ENCODE measurements at places on chromosomes 11 and 22.

- no peak for DNase-seq
Measured at GRCh38 chr22:30943368-30943767, 25.2 kb downstream of the MORC2 start.

DNA sequence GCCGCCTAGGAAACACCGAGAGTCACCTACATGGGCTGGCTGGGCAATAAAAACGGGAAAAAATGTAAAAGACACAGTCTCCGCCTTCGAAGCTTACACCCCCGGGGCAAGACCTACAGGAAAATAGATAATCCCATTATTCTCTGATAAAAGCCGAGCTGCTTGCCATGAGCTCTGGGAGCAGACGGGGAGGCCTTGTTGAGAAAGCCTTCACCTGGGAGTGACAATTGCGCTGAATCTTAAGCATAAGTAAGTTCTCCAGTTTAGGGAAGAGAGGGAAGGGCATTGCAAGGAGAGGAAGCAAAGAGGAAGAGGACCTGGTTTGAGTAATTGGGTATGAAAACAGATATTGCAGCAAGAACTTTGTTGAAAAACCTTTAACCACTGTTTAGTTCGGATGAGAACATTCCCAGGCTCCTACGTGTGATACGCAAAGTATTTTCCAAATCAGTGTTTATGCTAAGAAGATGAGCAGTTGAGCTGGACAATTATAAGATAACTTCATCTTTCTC, 813 bp upstream of the BTBD10 start:
- DNase-seq: no peak

DNA sequence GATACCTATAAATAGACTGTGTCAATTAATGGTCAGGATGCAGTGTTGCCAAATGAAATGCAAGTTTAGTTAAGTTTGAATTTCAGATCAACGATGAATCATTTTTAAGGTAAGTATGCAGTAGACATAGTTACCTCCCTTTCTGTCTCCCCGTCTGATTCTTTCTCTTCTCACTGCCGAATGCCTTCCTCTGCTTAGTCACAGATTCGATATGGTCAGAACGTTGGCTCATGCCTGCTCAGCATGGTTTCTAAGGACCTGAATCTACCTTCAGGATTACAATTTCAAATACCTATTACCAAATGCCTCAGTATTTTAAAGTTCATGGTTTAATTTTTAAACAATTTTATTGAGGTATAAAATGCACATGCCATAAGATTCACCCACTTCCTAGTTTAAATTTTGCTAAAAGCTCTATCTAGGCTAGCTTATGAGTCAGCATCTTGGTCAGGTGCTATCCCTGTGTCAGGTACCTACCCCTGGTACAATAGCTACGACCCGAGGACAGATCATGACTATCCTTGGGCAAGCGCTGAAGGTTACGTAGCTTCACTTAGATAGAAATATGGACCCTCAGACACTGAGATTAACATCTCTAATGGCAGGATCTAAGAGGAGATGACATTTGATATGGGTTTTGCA, 78.2 kb upstream of the SPON1 start:
- no peak for DNase-seq

DNA sequence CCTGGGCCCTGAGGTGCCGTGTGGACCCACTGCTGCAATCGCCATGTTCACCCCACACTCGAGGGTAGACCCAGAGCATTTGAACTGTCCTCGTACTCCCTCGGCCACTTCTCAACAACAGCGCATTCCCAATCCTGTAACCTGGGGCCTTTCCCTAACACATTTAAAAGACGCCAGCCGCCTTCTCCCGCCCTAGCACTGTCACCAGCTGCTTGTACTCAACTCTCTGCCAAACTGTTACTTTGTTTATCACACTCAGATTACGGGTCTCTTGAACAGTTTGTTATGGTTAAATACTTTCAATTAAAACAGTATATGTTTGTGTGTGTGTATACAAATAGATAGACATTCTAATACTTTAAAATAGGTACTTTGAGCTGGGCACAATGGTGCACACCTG, 20.7 kb downstream of the CDKN1C start:
- no peak for DNase-seq

DNA sequence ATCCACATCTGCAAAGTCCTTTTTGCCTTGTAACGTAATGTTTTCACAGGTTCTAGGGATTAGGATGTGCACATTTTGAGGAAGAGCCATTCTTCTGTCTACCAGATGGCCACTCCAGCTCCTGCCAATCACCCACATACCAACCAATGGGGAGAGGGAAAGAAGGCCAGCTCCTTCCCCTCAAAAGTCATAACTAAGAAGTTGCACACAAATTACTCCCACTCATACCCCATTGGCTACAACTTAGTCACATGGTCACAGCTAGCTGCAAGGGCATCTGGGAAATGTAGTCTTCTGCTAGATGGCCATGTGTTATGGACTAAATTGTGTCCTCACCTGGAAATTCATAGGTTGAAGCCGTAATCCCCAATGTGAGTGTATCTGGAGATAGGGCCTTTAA, 15.4 kb upstream of the MYOD1 start:
- no peak for DNase-seq

GRCh38 chr22:33389936-33390335, 331.8 kb upstream of the SYN3 start:
- no peak for DNase-seq

- no peak for DNase-seq
Measured at GRCh38 chr11:71488681-71489270, 35.8 kb downstream of the NADSYN1 start.

DNA sequence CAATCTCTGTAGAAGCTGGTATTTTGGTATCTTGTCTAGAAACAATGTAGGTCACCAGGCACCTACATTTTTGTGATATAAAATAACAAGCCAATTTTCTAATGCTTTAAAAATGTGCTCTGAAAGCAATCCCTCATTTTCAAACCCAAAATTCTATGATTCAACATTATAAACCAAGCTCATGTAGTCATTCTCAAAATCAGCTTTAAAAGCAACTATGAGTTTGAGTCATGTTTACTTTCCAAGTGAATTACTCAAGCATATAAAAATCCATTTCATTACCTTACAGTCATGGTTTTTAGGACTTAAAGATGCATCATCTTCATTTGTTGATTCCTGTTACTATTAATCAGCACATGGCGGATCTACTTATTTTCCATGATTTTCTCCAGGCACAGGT, 216.4 kb downstream of the GRM5 start:
- no peak for DNase-seq

GRCh38 chr11:111173221-111173620, 72.3 kb upstream of the POU2AF2 start:
- no peak for DNase-seq

DNA sequence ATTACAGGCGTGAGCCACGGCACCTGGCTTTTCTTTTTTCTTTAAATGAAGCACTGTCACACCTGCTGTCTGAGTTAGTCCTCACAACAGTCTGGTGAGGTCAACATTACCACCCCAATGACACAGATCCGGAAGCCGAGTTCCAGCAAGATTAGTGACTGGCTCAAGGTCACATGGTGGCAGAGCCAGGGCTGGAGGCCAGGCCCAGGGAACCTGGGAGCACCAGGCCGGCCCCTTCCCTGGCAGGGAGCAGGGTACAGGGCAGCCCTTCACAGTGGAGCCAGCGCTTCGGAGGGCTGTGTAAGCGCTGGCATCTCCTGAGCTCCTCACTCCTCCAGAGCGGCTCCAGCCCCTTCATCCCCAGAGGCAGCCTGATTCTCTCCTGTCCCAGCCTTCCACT, 118.7 kb downstream of the ST3GAL4 start:
- DNase-seq: no peak

GRCh38 chr11:128161436-128161835, 425.9 kb downstream of the ETS1 start:
- no peak for DNase-seq

DNA sequence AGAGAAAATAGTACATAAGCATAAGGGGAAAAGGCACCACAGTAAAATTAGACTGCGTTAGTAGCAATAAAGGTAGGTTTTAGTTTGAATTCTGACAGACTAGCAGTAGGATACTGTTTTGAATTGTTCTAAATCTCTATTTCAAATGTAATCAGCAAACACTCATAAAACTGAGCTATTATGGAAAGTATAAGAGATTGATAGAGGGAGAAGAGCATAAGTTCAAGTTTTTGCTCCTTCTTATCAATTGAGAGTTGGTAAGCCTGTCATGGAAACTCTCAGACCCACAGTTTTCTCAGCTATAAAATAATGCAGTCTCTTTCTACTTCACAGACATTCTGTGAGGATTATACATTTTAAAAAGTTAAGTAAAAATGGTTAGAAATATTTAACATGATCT, 840.2 kb upstream of the CNTN5 start:
- DNase-seq: no peak

- no peak for DNase-seq
Measured at GRCh38 chr11:33388793-33389525, 131.8 kb downstream of the HIPK3 start.

- no peak for DNase-seq
Measured at GRCh38 chr11:126594921-126595367, 239.5 kb downstream of the ST3GAL4 start.

DNA sequence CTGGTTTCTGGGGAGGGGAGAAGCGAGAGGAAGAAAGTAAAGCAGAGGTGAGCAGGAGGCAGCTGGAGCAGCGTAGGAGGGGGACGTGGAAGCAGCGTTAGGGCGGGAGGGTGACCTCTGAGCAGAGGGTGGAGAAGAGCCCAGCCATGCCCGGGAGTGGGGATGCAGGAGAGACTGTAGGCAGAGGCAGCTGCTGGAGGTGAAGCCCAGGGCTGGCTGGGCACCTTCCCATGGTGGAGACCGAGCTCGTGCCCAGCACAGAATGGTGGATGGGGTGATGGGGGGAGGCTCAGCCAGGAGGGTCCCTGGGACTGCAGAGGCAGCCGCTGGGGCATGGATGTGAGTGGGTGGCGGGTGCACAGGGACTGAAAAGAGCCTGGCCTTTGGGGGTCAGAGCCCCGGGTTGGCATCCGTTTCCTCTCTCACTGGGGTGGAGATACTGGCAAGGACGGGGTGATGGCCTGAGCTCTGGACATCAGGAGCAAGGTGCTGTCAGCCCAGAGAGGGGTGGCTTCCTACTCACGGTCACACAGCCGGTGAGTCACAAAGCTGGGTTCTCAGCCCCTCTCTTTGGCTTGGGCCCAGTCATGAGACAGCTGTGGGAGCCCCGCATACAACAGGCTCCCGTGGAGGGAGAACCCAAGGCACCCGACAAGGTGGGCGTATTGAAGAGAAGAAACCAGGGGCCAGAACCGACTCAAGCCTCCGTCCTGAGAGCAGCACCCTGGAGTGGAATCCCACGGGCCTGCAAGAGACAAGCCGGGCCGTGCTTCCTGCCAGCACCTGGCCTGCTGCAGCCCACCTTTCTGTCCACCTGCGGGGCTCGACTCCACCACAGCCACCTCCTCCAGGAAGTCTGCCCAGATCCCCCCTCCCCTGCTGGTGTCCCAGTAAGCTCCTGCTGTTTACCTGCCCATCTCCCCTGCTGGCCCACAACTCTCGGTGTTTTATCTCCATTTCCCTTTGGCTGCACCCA, 45.8 kb upstream of the FGF3 start:
- DNase-seq: no peak

GRCh38 chr22:48918585-48919186, 909.0 kb downstream of the BRD1 start:
- no peak for DNase-seq

DNA sequence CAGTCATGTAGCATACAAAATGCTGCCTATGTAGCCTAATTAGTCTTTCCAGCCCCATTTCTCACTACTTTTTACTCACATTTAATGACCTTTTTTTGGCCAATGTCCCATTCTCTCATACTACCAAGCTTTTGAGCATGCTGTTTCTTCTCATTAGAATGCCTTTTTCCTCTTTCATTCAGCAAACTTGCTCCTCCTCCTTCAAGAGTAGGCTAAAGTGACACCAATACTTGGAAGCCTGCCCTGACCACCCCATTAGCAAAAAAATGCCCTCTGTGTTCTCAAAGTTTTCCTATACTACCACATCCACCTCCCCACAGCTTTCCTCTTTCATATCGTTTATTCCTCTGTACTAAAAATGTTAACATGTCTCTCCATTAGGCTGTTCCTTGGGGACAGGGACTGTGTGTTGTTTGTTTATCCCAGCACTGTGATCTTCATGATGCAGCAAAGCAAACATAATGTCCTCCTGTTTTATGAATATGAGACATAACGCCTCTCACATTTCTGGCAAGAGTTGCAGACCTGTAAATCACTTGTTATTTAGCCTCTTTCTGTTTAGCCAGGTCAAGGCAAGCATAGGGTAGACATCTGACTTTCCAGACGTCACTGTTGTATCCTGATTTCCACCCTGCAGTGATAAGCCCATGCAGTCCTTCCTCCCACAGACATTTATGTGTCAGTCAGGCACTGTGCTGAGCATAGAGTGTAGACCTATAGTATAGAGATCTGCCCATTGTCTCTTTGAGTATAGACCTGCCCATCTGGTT, 62.0 kb upstream of the UCP3 start:
- no peak for DNase-seq

DNA sequence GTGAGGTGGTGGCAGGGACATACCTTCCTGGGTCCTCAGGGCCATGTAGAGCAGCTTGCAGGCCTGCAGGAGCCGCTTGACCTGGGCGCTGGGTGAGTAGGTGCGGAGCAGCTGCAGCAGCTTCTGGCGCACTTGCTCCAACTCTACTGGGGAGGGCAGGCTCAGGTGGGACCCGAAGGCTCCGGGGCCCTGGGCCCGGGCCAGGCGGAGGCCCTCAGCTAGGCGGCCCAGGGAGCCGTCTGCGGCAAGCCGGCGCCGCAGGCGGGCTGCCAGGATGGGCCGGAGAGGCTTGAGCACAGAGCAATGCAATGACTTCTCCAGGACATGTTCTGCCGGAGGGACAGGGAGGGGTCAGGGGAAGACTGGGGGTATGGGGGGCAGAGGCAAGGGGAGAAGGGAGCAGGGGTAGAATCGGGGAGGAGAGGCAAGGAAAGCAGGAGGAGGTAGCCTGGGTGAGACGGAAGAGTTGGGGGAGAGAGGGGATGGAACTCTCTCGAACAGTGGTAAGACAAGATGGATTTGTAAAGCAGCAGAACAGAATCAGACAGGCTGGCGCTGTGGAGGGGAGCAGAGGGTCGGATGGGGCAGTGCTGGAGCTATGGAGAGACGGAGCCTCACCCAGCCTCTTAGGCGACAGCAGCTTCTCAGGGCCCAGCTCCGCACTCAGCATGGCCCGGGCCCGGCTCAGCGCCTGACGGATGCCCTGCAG, 2.2 kb downstream of the RIN1 start:
- DNase-seq: no peak

DNA sequence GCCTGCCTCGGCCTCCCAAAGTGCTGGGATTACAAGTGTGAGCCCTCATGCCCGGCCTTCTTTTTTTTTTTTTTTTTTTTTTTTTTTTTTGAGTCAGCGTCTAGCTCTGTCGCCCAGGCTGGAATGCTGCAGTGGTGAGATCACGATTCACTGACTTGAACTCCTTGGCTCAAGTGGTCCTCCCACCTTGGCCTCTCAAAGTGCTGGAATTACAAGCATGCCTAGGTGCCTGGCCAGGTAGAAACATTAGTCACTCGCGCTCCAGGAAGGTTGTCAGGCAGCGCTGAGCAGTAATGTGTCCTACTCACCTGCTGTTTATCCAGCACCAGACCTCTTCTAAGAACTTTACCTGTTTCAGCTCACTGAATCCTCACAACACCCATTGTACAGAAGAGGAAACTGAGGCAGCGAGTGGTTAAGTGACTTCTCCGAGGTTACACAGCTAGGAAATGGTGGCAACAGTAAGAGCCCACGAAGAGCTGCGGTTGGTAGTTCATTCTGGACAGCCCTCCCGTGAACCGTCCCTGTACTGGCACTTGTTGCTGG, 496 bp upstream of the CST6 start:
- no peak for DNase-seq

- no peak for DNase-seq
Measured at GRCh38 chr22:38707346-38707745, 1.6 kb downstream of the GTPBP1 start.

All from skeletal muscle cell (primary cell).